ENCODE measurements at places on chromosomes 11 and 22.

- DNase-seq, result no peak
These were observed 17.3 kb upstream of the RAPSN start for GRCh38 chr11:47466201-47466600.

DNA sequence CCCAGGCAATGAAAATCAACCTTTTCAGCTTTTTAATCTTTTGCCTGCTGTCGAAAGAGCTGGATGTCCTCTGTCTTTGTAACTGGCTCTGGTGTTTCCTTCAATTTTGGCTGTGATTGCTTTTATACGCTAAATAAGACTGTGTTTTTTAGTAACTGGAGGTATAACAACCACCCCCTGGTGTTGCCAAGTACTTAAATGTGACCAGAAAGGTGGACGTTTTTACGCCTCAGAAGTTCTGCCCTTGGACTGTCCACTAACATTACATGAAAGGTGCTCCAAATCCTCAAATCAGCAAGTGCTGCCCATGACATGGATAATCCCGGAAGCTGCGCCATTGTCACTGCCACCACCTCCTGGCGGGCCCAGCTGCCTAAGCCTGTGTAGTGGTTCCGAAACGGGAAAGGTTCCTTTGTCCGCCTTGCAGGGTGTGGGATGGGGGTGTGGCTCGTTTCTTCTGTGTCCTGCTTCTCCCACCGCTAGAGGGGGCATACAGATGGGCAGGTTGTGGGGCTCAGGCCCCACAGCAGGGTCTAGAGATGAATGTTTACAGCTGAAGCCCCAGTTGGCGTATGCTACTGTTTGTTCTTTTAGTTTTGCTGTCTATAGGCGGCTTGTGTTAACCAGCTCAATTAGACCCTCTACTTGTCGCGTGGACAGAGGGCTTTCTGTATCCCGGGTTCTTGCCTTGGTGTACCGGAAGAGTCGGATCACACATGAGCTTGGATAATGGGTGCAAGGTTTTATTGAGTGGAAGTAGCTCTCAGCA lies 82.2 kb upstream of the SEPTIN5 start:
- DNase-seq, result peak; percentile 17

GRCh38 chr22:27097933-27098332 lies 440.5 kb downstream of the MIAT start:
- DNase-seq, result no peak

- no peak for DNase-seq
These were observed 271.6 kb upstream of the CADM1 start for GRCh38 chr11:115775846-115776245.

GRCh38 chr22:43993072-43993760 lies 30.9 kb upstream of the PARVB start:
- peak; percentile 62 for DNase-seq

DNA sequence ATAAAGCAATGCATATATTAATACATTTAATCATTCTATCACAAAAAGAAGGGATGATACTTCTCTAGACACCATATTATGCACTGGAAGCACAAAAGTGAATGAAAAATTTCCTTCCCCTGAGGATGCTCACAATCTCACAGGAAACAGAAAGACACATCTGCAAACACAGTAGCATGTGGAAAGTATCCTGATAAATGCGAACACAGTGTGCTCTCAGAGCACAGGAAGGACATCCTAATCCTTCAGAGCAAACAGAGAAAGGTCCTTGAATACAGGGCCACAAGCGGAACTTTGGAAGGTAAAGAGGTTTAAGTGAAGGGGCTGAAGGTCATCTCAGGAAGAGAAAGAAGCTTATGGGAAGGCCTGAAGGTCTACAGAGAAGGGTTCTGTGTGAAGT lies 524.6 kb upstream of the LRRC4C start:
- no peak for DNase-seq

DNA sequence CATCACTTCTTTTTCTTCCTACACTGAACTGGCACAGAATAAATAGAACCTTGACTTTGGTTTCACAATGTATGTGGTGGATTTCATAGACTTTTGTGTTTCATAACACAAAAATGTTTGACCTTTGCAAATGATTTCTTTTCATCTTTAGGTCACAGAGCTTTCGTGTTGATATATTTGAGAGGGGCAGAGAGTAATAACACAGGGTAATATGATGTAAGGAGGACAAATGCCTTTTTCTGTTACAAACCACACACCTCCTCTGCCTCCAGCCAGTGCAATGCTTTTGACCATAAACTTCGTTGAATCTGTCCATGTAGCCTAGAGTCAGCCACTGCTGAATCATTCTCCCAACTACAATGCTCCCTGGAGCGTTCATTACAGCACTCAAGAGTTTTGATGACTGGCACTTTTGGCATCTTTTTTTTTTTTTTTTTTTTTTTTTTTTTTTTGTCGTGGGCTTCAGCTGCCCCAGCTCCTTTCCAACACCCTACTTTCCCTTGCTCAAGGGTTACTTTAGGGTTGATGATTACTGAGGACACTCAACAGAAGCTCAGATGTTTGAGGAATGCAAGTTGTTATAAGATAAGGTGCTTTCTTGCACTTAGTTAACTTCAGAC lies 11.4 kb upstream of the CAT start:
- no peak for DNase-seq

- DNase-seq, result no peak
These were observed 541.3 kb downstream of the LUZP2 start for GRCh38 chr11:25038131-25038530.

GRCh38 chr22:40114411-40114810 lies 63.3 kb upstream of the TNRC6B start:
- no peak for DNase-seq

- DNase-seq, result no peak
These were observed 6.0 kb upstream of the LMO1 start for GRCh38 chr11:8269636-8270035.

GRCh38 chr11:44633641-44634040 lies 68.2 kb downstream of the CD82 start:
- DNase-seq, result no peak

DNA sequence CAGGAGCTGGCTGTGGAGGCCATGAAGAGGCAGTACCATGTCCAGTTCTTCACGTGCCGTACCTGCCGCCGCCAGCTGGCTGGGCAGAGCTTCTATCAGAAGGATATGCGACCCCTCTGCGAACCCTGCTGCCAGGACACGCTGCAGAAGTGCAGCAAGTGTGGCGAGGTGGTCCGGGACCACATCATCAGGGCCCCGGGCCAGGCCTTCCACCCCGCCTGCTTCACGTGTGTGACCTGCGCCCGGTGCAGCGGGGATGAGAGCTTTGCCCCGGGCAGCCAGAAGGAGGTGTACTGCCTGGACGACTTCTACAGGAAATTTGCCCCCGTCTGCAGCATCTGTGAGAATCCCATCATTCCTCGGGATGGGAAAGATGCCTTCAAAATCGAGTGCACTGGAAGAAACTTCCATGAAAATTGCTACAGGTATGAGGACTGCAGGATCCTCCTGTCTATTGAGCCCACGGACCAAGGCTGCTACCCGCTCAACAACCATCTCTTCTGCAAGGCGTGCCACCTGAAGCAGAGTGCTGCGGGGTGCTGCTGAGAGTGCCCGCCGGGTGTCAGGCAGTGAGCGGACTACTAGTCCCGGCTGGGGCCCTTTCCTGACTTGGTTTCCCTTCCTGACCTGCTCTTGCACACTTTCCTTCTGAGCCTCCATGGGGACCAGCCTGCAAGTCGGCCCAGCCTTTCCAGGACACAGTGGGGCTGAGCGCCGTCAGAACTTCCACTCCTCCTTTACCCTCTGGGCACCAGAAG lies 22.0 kb upstream of the PHF21A start:
- DNase-seq, result no peak

DNA sequence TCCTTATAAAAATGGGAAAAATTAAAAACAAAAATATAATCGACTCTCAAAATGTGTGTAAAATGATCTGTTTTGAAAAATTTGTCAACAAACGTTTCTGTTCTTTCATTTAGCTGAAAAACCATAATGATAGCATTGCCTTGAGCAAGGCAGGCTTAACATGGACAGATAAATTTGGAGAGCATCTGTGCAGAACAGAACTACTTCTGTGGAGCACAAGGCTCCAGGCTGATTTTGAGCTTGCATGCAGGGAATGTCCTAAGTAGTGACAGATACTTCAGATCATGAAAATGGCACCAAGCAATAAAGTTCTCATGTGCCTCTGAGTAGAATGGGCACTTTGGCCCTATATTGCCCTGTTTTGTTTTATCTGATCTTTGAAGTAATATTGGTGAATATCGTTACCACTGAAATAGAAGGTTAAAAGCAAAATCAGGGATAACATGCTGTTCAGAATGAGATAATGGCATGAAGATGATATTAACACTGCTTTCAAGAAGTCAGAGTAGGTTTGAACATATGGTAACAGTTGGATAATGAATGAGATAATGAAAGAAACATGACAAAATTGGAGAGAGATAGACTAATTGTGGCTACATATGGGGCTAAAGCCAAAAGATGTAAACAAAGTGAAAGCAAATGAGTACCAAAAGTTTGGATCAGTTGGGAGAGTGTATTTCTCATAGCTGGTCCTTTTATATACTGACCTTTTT lies 730.5 kb upstream of the CCDC179 start:
- DNase-seq, result no peak

- peak; percentile 44 for DNase-seq
These were observed 104.1 kb downstream of the MPPED1 start for GRCh38 chr22:43515902-43516301.

DNA sequence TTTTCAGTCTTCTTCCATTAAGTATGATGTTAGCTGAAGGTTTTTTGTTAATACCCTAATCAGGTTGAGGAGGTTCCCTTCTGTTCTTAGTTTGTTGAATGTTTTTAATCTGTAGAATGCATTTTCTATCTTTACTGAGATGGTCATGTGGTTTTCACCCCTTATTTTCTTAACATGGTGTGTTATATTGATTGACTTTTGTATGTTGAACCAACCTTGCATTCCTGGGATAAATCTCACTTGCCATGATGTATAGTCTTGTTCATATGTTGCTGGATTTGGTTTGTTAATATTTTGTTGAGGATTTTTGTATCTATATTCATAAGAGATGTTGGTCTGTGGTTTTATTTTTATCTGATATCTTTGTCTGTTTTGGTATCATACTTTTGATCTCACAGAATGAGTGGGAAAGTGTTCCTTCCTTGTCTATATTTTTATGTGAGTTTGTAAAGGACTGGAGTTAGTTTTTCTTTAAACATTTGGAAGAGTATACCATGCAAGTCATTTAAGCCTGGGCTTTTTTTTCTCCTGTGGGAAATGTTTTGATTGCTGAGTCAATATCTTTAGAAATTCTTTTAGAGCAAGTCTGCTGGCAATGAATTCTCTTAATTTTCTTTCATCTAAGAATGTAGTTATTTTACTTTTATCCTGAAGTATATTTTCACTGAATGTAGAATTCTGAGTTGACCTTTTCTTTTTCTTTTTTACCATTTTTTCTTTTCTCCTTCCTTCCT lies 5.5 kb upstream of the P4HA3 start:
- DNase-seq, result no peak

Measured in RPMI8226 (cell line).